Motor neuron (in vitro differentiated cells): ENCODE measurements at places on chromosomes 5 and 9.

- peak; percentile 57 for ATAC-seq
Observed at GRCh38 chr9:101915482-101915881, 177.0 kb upstream of the GRIN3A start.

DNA sequence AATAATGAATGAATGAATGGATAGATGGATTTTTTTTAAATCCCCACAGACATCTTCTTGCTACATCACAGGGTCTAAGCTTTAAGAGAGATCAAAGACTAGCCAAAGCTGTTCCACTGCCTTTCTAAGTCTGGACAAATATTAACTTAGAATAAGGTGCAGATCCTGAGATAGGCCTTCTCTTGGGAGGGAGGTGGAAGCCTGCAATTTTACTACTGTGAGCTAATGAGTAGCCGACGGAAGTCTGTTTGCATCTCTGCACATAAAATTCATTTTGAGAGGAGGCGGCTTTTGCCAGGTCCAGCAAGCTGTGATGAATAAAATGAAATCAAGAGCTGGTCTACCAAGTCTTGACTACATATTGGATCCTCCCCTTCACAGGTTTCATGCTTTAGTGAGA is 484.9 kb downstream of the TMEM38B start:
- no peak for ATAC-seq

GRCh38 chr5:172904643-172905345 is 54.4 kb upstream of the RPL26L1 start:
- ATAC-seq, result no peak

GRCh38 chr5:93100976-93101375 is 480.0 kb downstream of the NR2F1-AS1 start:
- ATAC-seq, result no peak

DNA sequence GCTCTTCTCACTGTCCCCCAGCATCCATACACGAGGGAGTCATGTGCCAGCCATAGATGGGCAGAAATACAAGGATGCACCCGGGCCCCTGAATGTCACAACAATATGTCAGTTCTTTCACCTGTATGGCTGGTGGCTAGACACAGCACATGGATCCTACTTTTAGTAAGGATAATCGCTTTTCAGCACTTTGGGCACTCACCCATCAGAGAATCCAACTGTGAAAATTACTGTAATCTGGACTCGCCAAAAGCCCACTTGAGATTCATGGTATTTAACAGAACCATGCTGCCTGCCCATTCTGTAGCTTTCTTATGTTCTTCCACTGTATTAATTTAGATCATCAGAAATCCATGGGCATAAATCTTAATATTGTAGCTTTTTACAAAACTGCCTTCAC is 124.8 kb downstream of the FRMD3 start:
- ATAC-seq, result no peak

GRCh38 chr5:142514196-142514595 is 171.7 kb downstream of the FGF1 start:
- ATAC-seq, result no peak

- ATAC-seq, result no peak
Observed at GRCh38 chr5:28110781-28111180, 1072.4 kb upstream of the CDH9 start.

- ATAC-seq, result no peak
Observed at GRCh38 chr5:54206580-54207229, 103.7 kb downstream of the ARL15 start.

DNA sequence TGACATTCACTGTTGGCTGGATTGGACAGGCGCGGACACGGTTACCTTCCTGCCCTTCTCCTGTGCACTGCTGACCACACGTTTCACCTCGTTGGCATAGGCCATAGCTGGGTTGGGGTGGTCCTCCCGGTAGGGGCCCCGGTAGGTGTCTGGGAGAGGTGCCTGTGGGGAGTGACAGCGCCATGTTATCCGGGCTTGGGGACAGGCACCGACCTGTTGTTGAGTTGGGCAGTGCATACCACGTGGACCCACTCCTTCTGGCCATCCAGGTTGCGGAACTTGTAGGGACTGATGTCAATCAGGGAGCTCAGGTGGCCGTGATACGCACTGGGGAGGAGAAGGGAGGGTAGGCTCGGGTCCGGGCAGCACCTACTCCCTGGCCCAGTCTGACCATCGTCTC is 8.2 kb downstream of the PHYKPL start:
- ATAC-seq, result no peak

- no peak for ATAC-seq
Observed at GRCh38 chr9:75616841-75617566, 273.5 kb upstream of the PCSK5 start.

GRCh38 chr5:75306746-75307145 is 30.3 kb upstream of the HMGCR start:
- no peak for ATAC-seq

DNA sequence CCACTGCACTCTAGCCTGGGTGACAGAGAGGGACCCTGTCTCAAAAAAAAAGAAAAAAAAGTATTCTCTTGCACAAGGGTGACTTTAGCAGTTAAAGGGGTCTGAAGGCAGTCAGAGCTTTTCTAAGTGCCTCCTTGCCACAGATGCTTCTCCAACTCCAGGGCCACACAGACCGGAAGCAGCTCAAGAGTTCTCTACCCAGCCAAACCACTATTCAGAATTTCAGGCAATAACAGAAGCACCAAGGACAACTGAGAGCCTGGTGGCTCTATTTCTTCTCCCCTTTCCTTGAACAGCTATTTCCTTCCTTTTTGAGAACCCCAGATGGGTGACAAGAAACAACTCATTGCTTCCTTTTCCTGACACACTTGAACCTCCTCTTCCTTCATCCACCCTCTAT is 2.2 kb downstream of the FAM219A start:
- ATAC-seq, result no peak

GRCh38 chr5:111505096-111505495 is 7.2 kb downstream of the STARD4 start:
- no peak for ATAC-seq

- ATAC-seq, result no peak
Observed at GRCh38 chr9:106874652-106875051, 11.7 kb downstream of the ZNF462 start.

GRCh38 chr5:149271195-149271715 is 404 bp upstream of the AFAP1L1 start:
- no peak for ATAC-seq

GRCh38 chr5:170070556-170071412 is 34.9 kb upstream of the FOXI1 start:
- ATAC-seq, result peak; percentile 59

- no peak for ATAC-seq
Observed at GRCh38 chr5:118789366-118789765, 199.0 kb downstream of the DTWD2 start.

- no peak for ATAC-seq
Observed at GRCh38 chr9:116701940-116702642, 15.0 kb downstream of the TRIM32 start.

- ATAC-seq, result peak; percentile 26
Observed at GRCh38 chr9:76624391-76625048, 139.7 kb upstream of the PCA3 start.

DNA sequence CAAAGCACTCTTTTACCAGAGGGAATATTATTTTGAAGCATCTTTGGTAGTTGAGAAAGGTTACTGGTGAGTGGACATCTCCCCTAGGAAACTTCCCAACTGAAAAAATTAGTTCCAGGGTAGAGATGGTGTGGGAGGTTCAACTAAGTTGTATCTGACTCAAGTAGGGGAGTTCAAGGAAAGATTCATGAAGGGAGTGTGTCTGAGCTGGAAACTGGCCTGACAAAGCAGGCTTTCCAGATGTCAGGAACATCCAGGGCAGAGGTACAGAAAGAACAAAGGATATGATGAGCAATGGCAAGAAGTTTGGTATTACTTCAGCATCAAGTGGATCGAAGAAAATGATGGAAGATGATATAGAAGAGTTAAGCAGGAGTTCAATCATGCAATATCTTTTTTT is 458.0 kb upstream of the RIOK2 start:
- no peak for ATAC-seq

GRCh38 chr5:150779397-150780186 is 1.0 kb downstream of the SMIM3 start:
- peak; percentile 3 for ATAC-seq

DNA sequence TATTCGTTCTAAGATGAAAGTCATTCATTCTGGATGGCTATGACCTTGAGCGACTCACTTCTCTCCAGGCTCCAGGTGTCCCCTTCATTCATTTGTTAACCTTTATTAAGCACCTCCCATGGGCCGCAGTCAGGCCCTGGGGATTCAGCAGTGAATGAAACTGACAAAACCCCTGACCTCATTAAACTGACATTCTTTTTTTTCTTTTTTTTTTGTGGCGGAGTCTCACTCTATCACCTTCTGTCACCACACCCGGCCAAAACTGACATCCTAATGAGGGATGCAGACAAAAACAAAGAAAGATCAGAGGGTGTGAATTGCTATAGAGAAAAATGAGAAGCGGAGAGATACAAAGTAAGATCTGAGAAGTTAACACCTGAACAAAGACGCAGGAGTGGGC is 16.5 kb upstream of the ODF2 start:
- no peak for ATAC-seq

DNA sequence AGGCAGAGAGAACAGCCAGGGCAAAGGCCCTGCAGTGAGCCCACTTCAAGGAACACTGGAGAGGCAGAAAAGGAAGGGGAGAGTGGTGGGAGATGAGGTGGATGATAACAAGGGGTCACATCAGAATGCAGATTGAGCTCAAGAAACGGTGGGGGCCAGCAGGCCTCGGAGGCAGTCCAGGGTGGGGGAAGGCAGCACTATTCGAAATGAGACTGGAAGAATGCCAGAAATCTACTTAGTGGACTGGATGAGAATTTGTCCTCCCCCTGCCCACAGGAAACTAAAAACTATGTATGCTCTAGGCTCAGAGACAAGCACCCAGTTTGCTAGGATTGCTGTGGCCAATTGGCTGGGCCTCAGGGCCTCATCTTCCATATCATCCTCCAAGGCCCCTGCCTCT is 148.7 kb downstream of the ADAMTS12 start:
- ATAC-seq, result no peak

GRCh38 chr5:179818746-179819295 is 1.9 kb upstream of the SQSTM1 start:
- ATAC-seq, result peak; percentile 69

- peak; percentile 56 for ATAC-seq
Observed at GRCh38 chr9:116234081-116234480, 80.5 kb downstream of the PAPPA start.

GRCh38 chr5:83509540-83509939 is 38.0 kb downstream of the VCAN start:
- peak; percentile 99 for ATAC-seq

GRCh38 chr5:55345327-55345726 is 37.5 kb downstream of the MTREX start:
- ATAC-seq, result no peak

DNA sequence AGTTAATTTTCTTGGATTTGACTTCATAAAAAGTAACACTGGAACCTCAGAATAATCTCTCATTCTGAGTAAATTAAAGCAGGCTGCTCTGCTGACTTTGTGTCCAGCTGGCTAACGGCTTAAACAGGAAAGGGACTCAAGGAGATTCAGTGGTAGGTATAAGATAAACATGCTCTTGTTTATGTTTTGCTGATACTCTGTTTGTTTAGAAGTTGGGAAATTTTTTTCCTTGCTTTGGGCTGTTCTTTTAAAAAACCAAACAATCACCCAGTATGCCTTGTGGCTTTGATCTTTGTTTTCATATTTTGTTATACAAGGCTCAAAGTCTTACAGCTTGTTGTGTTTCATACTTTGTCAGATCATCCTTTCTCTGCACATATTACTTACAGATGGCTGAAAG is 237.6 kb upstream of the RIOK2 start:
- no peak for ATAC-seq

- no peak for ATAC-seq
Observed at GRCh38 chr9:134390947-134391318, 64.7 kb downstream of the RXRA start.

GRCh38 chr9:122875523-122875922 is 29.6 kb downstream of the RC3H2 start:
- no peak for ATAC-seq

DNA sequence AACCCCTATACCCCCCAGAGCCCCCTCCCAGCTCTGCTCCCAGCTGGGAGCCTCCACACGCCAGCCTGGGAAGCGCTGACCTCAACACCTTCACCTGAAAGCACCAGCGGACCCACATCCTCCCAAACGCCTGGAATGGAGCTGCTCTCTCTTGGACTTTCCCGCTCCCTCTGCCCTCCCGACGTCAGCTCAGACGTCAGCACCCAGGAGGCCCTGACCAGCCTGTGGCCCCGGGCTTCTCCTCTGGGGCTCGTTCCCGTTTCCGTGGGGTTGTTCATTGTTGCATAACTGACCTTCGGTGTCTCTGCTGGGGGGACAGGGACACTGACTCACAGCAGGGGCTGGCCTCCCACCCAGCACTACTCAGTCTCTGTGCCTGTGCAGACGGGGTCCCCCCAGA is 35.0 kb upstream of the SLC6A3 start:
- no peak for ATAC-seq

DNA sequence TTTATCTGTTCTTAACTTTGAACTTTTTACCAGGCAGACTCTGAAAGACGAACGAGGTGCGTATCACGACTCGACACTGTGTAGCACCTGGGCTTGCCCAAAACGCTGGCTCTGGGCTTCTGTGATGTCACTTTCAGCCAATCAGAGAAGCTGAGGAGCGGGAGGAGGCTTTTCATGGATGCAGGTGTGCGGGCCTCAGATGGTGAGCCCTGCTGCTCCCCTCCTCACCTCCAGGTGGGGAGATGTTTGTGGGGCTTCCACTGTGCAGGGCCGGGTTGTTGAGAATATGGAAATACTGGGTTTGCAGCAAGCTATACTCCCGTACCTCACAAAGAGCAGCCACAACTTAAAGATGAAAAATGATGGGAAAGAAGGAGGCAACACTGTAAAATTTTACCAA is 246.3 kb downstream of the IRX2 start:
- ATAC-seq, result no peak

- peak; percentile 52 for ATAC-seq
Observed at GRCh38 chr9:2655411-2655901, 33.9 kb downstream of the VLDLR start.

- ATAC-seq, result peak; percentile 79
Observed at GRCh38 chr9:81621785-81622259, 67.5 kb downstream of the TLE1 start.

- ATAC-seq, result peak; percentile 91
Observed at GRCh38 chr5:169063316-169063953, 237.5 kb downstream of the SLIT3 start.

DNA sequence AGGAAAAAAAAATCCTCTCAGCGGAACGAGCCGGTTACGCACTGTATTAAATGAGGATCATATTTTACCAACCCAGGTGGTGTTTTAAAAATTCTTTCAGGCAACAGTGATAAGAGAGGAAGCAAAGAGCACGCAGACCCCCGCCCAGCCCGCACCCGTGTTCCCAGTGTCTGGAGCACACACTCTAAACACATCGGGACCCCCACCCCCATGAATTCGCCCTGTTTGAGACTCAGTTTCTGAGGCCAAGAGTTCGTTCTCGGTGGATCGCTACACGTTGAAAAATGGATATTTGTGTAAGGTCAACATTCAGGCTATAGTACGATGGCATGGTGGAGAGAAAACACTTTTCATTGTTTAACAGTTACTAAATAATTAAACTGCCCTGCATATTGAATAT is 196.3 kb downstream of the MEF2C start:
- no peak for ATAC-seq

DNA sequence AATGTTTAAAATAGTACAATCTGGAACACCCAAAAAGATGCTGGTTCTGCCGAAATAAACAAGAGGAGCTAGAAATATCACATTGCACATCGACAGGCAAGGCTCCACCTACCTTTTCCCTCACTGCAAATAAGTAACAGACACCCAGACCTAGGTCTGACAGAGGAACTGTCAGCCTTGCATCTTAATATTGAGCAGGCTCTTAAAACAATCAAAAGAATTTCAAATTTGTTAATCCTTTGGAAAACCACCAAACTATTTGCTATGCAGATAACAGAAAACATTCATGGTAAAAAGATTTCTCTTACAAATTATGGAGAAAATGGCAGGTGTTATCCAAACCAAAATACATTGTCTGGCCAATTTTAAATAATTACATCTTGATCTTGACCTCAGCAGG is 71.3 kb downstream of the FRMD3 start:
- no peak for ATAC-seq
